ENCODE measurements at places on chromosomes 7 and 10. TPM values are rescaled to one million over a fixed set of nuclear protein-coding genes. Genes with fewer than 3 reads are reported as not detected.

DNA sequence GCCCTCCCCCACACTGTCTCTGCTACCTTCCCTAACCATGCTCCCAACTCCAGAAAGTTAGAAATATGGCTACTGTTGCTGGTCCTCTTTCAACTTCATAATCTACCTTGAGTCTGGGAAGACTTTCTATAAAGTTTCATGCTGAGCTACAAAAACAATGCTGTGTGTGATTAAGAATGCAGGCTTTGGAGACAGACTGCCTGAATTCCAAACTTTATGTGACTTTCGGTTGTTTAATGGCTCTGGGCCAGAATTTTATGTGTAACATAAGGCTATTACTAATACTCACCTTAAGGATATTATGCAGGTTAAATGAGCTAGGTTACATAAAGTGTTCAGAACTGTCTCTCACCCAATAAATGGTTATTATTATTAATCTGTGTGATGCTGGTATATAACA lies 19.1 kb downstream of the BET1 start:
- no peak for DNase-seq

GRCh38 chr10:7301006-7301778 lies 109.6 kb downstream of the SFMBT2 start:
- no peak for DNase-seq

Gene SEC23IP
- 62.3 TPM for total RNA-seq

GRCh38 chr7:151706277-151707104 lies 170.4 kb downstream of the PRKAG2 start:
- DNase-seq: no peak

- DNase-seq: no peak
Observed at GRCh38 chr7:108972004-108972403, 402.3 kb downstream of the DNAJB9 start.

GRCh38 chr7:80128918-80129317 lies 5.7 kb upstream of the GNAI1 start:
- no peak for DNase-seq

Gene HOXA10
- 19.7 TPM for total RNA-seq

DNA sequence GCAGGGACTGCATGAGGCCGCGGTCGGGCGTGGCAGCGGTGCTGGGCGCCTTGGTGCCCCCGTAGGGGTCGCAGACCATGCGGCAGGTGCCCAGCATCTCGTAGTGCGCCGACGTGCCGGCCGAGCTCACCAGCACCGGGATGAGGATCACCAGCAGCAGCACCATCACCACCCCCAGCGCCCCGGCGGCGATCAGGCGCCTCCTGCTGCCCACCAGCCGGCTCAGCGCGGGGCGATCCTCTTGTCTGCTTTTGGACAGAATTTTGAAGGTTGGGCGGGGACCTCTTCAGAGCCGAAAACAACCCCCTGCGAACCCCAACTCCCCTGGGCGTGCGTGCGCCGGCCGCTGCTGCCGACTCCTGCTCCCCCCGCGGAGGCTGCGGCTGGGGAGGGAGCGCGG lies 779 bp downstream of the C1QL3 start:
- no peak for DNase-seq

- no peak for DNase-seq
Observed at GRCh38 chr10:94155722-94156271, 162.1 kb downstream of the PLCE1 start.

Gene FAM131B
- 1.8 TPM for total RNA-seq

DNA sequence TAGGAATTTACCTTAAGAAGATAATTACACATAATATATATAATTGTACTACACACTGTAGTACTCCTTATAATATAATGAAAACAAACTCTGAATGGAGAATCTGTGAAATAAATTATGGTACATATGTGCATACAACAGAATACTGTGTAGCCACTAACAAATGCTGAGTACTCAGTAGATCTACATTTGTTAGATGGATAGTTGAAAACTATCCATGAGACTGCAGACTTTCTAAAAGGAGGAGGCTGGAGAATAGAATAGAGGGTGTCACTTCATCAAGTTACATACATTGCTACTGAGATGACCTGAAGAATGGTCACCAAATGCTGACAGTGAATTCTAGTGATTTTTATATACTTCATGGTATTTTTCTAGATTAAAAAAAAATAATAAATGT lies 68.7 kb upstream of the OGDHL start:
- no peak for DNase-seq

Gene SEMA4G
- total RNA-seq: 1.4 TPM

DNA sequence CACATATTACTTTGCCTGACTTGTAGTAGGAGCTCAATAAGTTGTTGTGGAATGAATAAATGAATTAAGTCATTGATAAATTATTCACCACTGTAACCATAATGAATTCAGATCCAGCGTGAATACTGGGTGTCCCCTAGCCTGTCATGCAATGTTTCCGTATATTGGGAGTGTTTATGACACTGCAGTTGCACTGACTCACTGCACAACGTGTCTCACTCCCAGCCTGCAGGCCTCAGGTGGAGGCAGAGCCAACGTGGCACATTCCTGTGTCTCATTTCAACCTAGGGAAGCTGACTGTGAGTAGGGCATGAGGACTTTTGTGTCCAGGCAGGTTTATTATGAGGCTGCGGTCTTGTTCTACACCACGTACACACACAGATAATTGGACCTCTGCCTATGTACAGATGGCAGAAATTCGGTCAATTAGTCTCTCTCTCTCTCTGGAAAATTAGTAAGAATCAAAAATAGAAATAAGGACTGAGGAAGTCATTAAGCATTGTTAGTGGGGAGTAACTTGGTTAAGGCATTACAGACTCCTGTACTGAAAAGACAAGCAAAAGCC lies 299.1 kb upstream of the IGFBP3 start:
- no peak for DNase-seq

DNA sequence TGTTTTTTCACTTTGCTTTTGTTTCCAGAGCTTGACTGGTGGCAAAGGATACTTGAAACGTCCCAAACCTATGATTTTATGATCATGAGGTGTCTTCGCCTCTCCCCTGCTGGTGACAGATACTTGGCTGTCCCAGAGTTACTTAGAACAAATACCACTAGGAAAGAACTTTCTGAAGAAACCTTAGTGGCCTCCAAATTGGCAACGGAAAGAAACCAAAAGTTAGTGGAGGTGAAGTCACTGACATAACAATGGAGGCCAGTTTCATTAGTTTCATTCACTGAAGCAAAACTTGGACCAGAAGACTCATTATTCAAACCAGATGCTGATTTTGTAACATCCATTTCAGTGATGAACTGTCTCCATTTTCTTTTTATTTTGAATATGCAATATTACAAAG lies 68.6 kb downstream of the JAZF1 start:
- DNase-seq: no peak

Gene GIMAP4
- total RNA-seq: 49.4 TPM

Gene CACNA2D1
- 33.5 TPM for total RNA-seq

Gene TWNK
- total RNA-seq: 7.5 TPM

DNA sequence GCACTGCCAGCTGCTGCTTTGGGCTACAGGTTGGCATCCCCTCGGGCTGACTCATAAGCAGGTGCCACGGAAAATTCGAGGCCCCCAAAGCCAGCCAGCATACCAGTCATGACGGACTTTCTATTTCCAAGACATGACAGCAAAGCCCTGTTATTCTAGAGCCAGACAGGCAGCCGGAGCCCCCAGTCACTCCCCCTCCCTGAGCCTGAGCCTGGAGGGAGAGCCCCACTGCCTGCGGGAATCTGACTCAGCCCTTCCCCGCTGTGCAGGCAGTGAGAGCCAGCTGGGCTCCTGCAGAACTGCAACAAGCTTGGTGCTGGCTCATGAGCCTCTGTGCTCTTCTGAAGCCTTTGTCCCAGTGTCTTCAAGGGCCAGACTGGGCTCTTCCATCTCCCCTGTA lies 15.8 kb downstream of the BTBD16 start:
- no peak for DNase-seq

Gene NPVF
- total RNA-seq: not detected

DNA sequence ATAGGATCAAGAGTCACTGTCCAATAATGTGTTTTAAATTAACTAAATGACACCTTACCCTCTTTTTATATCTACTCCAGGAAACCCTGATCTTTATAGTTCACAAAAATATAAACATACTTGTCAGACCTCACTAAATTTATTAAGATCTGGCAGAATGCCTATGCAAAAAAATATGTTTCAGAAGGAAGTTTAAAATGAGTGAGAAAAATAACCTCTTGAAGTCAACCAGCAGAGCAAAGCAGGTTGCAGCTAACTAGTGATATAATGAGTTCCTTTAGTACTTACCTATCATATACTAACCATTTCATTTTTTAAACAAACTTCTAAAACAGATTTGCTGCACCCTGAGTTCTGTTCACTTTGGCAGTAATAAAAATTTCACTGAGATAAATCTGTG lies 14.0 kb upstream of the HGF start:
- DNase-seq: no peak

GRCh38 chr7:11404355-11404754 lies 427.6 kb downstream of the THSD7A start:
- DNase-seq: no peak

Gene KLF6
- 474 TPM for total RNA-seq

Gene FIS1
- 219 TPM for total RNA-seq

DNA sequence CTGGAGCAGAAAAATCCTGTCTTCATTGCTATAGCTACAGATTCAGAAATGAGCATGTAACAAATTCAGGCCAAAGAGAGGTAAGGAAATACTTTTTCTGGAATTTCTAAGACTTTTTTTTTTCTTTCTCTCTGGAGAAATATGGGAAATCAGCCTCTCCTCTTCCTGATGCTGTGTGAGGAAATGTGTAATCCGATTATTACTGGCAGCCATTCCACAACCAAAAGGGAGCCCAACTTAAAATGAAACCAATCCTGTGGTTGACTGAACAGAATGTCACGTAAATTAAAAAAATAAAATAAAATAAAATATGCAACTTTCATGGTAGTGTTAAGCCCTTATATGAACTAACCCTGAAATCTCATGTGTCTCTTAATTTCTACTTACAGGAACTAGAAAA lies 10.7 kb upstream of the POT1 start:
- no peak for DNase-seq

Gene PKD2L1
- total RNA-seq: 0.39 TPM
